ENCODE measurements at places on chromosomes 3 and 15.

- no peak for DNase-seq
Observed at GRCh38 chr3:4508048-4508981, 15.2 kb downstream of the ITPR1 start.

DNA sequence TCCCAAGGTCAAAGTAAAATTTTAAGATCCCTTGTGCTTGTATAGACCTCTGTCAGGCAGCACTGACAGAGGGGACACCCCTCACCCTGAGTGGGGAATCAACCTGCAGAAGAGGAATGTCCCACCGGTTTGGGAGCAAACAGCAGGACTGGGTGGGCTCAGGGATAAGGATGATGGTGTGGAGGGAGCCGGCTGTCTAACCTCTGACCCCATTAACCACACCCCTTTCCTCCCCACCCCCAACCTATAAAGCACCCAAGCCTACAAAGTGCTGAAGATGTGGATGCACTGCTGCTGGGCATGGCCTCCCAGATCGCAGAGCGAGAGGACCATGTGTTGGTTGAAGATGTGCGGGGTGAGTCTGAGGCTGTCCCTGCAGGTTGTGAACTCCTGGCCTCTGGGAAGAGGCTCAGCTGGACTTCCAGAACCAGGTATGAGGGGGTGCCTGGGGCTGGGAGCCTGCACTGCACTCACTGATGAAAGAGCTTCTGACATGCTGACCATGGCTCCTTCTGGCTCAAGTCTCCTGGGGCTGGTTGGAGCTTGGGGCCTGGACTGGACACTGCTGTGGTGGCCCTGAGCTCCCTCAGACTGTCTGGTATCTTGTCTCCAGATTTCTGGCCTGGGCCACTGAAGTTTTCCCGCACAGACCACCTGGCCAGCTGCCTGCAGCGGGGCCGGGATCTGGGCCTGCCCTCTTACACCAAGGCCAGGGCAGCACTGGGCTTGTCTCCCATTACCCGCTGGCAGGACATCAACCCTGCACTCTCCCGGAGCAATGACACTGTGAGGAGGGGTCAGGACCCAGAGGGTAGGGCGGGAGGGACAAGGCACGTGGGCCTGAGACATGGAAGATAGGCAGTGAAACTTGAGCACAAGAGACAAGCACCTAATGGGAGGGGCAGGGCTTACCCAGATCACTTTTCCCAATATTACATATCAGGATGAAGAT lies 9.3 kb downstream of the DUOX1 start:
- no peak for DNase-seq

GRCh38 chr3:7307410-7307809 lies 446.5 kb downstream of the GRM7 start:
- DNase-seq: no peak

DNA sequence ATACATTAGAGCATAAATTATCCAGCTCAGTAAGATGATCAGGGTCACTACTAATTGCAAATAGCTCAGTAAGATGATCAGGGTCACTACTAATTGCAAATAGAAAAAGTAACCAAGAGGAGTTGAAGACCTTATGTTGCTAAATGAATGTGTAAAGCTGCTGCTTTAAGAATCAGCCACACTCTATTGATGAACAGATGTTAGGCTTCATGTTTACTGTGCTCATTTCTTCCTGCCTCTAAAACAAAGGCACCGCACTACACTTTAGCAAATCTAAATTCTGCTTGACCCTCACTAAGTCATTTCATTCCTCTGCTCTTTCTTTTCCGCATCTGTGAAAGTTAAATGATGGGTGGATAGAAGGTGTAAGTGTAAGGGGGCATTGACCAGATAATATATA lies 92.6 kb upstream of the PLSCR4 start:
- DNase-seq: no peak

DNA sequence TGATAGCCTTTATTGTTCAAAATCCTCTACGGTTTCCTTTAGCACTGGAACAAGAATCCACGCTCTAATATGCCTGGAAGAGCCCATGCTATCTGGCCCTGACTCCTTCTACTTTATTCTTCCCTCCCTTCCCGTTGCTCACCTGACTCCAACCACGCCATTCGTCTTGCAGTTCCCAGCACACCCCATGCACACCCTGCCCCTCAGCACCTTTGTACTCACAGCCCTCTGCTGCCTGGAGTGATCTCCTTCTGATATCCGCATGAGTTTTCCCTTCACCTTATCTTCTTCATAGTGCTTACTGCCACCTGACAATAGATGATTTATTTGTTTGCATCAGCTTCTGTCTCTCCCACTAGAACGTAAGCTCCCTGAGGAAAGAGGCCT lies 16.6 kb upstream of the BCL2A1 start:
- no peak for DNase-seq

DNA sequence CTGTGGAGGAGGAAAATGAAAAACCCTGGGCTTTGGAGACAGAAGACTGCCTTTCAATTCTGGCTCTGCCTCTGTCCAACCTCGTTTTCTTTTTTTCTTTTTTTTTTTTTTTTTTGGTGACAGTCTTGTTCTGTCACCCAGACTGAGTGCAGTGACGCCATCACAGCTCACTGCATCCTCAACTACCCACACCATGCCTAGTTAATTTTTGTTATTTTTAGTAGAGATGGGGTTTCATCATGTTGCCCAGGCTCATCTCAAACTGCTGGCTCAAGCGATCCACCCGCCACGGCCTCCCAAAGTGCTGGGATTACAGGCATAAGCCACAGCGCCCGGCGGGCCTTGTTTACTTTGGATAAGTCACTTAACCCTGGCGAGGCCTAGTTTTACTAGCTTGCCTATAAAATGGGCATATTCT lies 66.3 kb upstream of the SLC25A26 start:
- no peak for DNase-seq

- DNase-seq: no peak
Observed at GRCh38 chr3:10835406-10835805, 19.4 kb downstream of the SLC6A11 start.

DNA sequence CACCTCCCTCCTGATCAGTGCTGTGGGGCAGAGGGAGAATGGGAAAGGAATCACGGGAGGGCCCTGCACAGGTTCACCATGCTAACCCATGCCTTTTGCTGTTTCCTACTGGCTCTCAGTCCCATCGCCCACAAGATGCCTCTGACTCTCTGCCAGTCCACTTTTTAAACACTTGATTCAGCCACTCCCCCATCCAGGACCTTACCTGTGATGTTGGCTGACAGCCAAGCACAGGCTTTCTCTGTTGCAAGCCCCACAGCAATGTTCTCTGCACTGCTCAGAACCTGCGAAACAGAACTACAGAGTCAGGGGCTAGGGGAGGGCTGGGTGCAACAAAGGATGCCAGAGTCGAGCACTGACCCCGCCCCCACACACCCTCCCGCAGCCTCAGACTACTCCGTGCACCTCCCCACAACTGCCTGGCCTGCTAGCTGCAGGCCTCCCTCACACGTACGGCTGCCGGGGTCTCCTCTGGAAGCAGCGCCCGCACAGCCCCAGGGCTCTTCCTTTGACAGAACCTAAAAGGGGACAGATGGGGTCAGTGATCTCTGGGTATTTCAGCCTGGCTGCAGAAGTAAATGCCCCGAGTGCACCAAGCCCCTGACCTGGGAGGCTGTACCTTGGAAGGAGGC lies 9.1 kb downstream of the CDAN1 start:
- DNase-seq: no peak

DNA sequence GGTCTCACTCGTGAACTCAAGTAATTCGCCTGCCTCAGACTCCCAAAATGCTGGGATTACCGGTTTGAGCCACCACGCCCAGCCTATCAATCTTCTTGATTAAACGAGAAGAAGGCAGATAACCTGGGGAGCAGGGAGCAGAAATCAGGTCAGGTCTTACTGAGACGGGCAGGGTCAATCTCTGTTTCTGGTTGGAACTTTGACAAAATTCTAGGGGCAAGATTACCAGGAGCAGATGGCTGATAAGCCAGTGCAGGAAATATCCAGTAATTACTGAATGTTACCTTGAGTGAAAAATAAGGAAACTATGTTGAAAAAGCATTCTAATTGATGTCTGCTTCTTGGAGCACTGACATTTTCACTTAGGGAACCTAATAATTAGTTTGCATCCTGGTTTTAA lies 24.4 kb upstream of the GOLM2 start:
- no peak for DNase-seq

DNA sequence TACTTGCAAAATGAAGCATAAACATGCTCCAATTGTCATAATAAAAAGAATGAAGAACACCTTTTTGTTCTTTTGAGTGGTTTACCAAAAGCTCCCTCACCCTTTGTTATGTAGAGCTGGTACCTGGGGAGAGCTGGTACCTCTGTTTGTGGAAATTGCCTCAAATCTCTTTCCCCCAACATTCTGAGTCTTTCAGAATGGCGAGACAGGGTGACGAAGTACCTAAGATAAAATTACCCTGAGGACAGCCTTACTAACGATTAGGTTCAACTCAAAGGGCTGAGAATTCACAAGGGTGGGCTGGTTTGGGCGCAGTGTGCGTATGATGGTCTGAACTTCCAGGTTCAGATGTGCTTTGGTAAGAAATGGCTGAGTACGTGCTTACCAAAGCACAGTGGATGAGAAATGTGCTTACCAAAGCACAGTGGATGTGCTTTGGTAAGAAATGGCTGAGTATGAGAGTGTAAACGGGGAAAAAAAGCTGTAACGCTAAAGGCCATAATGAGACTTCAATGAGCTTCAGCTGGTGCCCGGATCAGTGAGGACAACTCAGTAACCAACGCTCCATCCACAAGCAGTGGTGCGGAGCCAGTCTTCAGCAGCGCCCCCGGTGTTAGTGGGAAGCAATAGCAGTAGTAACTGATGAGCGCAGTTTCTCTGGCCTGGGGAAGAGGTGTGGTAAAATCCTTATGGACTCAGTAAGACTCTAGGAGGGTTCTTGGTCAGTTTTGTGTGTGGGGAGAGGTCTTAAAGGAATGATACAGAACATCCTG lies 72.3 kb upstream of the LRIG1 start:
- DNase-seq: no peak

DNA sequence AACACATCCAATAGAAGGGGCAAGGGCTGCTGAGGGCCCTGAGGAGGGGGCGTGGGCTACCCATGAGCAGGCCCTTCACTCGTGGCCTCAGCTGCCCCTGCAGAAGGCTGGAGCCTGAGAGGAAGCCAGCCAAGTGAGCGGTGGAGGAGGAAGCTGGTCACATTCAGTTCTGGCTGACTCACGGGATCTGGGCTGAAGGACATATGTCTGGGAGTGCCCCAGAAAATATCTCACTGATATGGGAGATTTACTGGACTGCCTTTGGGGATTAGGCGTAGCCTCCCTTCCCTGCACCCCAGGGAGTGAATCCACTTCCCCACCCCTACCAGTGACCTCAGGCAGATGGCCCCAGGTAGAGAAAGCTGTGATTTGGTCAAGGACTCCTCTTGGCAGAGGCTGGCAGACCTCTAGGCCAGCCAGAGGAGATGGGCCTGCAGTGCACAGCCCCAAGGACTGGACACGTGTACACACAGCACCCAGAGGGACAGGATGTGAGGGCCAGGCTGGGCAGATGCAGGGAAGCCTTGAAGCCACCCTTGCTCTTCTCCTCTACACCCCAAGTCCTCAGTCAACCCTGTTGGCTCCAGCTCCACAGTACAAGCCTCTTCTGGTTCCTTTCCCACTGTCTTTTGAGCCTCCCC lies 14.2 kb upstream of the ANKDD1A start:
- DNase-seq: no peak

DNA sequence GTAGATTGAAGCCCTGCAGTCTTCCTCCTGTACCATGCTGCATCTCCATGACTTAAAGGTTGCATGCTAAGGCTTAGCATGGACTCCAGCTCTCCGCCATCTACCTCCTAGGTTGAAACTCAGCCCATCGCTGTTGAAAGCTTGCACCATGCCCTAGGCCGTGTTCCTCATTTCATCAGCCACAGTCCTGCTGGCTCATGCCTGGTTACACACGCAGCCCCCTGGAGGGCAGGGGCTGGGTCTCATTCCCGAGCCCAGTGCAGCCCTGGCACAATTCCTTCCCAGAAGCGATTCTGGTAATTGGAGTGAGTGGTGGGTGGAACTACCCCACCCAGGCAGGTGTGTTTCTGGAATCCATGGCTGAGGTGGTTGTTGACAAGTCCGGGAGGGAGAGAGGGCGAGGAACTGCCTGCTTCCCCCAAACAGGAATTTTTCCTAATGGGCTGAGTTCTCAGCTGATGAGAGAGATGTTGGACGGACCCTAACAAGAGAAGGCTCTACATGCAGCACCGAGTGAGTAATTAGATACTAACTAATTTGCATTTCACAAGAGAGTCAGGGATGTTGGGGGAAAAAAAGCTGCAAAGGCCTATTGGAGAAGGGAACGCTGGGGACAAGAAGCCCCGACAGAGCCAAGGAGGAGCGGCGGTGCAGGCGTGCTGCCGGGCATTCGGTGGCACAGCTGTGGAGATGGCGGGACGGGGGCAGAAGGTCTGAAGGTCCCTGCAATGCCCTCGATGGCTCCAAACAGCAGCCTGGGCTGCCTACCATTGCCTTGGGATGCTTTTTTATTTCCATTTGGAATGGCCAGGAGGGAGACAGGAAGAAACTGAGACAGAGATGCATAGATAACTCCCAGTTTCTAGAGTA lies 92.3 kb upstream of the TLE3 start:
- DNase-seq: no peak

DNA sequence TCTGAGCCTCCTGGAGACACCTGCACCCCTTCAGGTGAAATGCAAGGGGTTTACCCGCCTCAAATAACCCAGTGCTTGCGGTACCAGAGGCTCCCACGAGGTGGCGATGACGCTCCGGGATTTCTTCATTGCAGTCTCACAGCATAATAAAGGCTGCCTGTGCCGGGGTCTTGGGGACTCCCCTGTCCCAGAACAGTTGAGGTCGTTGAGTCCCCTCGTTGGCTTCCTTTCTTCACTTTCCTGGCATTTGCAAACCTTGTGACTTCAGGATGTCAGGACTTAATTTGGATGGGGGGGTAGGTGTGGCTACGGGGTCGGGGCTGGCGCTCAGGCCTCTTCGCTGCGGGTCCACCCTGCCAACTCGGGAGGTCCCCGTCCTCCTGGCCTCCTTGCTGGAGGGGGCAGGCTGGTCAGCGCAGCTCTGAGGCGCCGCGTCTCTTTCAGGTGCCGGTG lies 1.3 kb downstream of the GNAT1 start:
- no peak for DNase-seq
